Gastroesophageal sphincter (tissue), 4 donors: ENCODE measurements at places on chromosomes 3 and 15.

DNA sequence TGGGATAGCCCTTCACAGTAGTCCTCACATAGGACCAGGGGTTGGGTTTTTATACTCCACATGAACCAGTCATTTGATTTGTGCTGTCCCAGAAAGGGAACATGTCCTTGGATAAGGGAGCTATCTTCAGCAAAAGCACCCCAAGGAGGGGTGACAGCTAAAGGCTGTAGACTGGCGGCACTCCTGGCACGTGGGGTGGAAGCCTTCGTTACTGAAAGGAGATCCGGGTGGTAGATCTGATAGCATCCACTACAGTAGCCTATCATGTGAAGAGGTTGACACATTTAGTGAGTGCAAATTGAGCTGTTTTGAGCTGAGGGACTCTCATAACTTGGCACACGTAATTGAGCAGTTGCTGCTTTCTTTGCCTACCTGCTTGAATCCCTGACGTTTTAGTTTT is 588.8 kb upstream of the GOLIM4 start:
- no peak for ATAC-seq

- ATAC-seq = no peak
Measured at GRCh38 chr3:157961665-157962064, 144.6 kb downstream of the SHOX2 start.

DNA sequence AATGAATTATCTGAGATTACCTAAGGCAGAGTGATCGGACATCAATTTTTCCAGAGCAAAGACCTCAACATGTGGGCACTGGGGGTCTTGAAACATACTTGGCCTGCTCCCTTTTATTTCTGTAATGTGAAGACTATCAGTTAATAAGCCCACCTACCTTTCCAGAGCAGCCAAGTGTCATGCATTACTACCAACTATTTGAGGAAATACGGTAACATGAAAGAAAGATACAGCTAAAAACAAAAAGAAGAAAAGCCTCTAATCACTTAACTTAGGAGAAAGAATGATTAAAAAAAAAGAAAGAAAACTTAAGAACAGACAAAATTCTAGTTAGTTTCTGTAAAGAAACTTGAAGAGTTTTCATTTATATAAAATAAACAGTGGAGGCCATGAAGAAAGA is 73.9 kb downstream of the BTLA start:
- ATAC-seq = no peak

DNA sequence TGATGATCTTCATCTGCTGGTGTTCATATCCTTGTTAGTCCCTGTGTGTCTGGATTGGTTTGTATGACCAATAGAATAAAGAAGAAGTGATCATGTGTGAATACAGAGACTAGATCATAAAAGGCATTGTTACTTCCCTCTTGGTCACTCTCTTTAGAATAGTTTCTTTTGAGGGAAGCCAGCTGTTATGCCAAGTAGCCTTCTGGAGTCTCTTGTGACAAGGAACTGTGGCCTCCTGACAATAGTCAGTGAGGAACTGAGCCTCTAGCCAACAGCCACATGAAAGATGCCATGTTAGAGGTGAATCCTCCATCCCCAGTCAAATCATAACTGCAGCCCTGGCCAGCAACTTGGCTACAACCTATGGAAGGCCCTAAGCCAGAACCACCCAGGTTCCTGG is 63.0 kb upstream of the SMAD3 start:
- no peak for ATAC-seq

GRCh38 chr3:186569779-186570095 is 783 bp upstream of the DNAJB11 start:
- no peak for ATAC-seq

- ATAC-seq = no peak
Measured at GRCh38 chr3:177881351-177881750, 654.9 kb upstream of the KCNMB2 start.

DNA sequence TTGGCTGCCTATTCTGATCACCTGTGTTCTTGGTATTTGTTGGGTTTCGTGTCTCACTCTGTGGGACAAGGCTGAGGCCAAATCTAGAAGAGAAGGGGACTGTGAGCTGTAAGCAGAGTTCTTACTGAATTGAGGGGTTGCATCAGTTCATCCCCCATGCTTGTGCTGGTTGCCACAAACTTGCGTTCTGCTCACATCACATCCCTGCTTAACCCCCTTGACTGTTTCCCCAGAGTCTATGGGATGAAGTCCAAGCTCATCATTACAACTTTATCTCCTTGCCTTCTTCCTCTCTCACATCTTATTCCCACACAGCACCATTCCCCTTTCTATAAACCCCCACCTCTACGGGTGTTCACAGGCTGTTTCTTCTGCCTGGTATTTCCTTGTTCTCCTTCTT is 143.8 kb upstream of the ABHD17C start:
- no peak for ATAC-seq

- no peak for ATAC-seq
Measured at GRCh38 chr15:64837502-64837901, 4.2 kb upstream of the PLEKHO2 start.
